ENCODE measurements at places on chromosomes 1 and 21.
A peak's percentile ranks its signal among the peaks of the same experiment; 100 is the strongest.

- no peak for DNase-seq
These were observed 6.8 kb upstream of the EFCAB14 start for GRCh38 chr1:46725736-46726108.

GRCh38 chr1:50836117-50836516 is 124.0 kb downstream of the FAF1 start:
- no peak for DNase-seq

DNA sequence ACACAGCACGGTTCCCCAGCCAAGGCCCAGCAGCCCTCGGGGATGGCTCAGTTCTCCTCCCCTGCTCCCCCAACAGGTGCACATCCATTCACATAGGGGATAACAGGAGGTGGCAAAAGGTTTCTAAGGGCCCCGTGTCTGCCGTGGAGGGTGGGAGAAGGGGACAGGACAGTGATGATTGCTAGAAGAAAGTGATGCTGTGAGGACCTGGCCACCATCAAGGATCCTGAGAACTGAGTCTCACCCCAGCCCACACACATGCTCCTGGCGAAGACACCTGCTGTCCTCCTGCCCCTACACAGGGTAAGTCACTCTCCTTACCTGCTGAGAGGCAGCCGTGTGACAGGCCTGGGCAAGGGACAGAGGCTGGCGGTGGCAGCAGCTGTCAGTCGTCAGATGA is 54.5 kb downstream of the GNG4 start:
- DNase-seq, result no peak

GRCh38 chr1:111732718-111733117 is 6.5 kb downstream of the INKA2 start:
- DNase-seq, result no peak

DNA sequence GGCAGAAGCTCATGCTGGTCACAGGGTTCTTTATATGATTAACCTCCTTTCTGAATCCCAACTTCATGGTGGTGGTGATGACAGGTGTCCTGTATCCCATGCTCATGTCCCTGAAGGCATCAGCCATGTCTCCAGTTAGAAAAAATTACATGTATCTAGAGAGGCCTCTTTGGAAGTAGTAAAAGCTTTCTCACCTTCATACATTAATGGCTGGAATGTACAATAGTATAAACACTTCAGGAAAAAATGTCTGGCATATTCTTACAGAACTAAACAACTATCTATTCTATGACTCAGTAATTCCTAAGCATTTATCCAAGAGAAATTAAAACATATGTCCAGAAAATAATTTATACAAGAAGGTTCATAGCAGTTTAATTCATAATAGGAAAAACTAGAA is 34.0 kb downstream of the ADAM30 start:
- no peak for DNase-seq

DNA sequence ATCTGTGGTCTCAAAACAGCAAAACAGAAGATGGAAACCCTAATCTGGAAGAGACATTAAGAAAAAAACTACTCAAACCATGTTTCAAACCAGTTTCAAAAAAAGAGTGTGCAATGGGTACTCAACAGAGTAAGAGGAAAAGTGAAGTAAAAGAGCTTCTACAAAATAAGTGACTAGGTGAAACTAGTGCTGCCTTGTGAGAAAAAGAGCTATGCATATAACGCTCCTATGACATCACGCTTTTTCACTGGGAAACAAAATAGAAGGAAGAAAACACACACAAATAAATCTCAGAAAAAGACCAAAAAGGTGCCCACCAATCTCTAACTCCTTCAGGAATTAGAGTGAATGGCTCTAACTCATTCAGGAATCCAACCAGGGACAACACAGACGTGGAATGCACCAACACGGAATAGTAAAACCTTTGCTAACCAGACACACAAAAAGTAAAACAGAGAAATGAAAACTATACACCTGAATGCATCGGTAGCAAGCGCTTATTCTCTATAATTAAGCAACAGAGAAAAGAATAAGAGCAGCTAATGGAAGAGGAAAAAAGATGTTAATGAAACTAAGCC is 1.3 kb downstream of the FOXJ3 start:
- peak; percentile 33 for DNase-seq

DNA sequence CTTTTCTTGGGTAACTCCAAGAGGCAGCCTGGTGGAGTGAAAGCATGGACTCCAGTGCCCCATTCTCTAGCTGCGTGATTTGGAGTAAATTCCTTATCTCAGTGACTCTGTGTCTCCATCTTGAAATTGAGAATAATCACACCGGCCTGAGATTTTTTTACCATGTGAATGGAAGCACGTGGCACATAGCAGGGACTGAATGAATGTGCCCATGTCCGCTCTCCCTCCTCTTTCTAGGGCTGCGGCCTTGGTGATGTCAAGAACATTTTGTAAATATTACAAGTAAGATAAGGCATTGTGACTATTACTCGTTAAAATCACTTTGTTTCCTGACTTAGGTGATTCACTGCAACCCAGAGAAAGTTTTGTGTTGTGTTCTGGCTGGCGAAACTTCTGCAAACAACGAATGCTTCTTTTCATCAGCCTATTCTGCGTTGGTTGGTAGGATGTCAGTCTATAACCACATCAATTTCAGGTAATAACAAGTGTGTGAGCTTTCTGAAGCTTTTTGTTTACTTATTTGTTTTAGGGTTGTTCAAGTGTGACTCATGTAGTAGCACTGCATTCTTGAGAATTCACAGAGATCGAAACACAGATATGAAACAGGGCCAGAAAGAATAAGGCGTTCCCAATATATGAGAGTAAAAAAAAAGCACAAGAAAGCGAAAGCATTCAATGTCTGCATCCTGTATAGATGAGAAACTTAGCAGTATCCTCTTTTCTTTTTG is 135.7 kb upstream of the SLC45A1 start:
- peak; percentile 90 for DNase-seq

GRCh38 chr1:93440706-93441105 is 7.2 kb upstream of the FNBP1L start:
- no peak for DNase-seq

DNA sequence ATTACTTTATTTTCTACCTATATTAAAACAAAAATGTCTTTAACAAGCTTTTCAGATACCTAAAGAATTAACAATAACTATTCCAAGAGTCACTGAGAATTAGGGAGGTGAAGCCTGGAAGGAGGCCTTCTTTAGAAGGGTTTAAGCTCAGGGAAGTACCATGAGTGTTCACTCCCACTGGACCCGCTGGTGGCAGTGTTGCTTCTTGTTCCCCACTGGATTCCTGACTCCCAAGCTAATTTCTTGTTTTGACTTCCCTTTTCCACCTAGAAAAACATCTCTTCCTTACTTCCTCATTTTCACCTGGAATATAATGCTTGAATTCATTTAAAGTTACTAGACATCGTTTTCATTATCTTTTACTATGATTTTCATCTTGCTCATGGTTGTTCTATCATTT is 264.2 kb downstream of the HMCN1 start:
- DNase-seq, result peak; percentile 34

- DNase-seq, result no peak
These were observed 133.7 kb upstream of the RUNX3 start for GRCh38 chr1:25063591-25064416.

GRCh38 chr1:147622731-147623130 is 47.6 kb downstream of the ACP6 start:
- no peak for DNase-seq

GRCh38 chr21:42509244-42509643 is 4.4 kb upstream of the SLC37A1 start:
- DNase-seq, result peak; percentile 25

GRCh38 chr1:181095763-181096184 is 7.3 kb downstream of the IER5 start:
- no peak for DNase-seq

DNA sequence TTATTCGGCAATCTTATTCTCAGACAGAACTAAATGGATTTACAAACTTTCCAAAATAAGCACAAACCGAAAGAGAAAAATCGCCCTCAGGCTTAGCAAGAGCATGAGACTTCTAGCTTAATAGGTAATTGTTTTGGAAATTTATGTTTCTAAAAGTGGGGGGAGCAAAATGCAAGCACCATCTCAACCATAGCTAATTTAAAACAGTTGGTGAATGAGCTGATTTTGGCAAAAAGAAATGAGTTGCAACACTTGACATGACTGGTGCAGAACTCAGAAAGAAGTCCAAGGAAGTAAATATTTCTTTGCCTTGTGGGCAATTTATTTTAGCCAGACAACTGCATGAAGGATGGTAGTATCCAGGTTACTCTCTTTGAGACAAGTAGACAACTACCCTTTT is 71.5 kb upstream of the PTGFR start:
- no peak for DNase-seq

DNA sequence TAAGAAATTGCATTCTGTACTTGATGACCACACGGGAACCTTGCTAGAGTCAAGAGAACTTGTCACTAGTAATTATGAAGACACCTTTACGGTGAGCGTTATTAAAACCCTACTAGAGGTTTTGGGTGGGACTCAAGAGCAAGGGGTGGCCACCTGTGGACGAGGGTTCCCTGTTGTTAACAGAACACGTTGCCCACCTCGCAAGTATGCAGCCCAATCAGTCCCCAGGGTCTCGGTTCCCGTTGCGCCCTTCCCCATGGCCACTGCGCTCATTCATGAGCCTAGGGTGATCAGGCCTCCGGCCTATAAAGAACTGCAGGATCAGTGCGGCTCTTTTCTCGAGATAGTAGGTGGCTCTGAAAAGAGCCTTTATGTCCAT is 30.2 kb upstream of the RNF187 start:
- no peak for DNase-seq

GRCh38 chr1:201883786-201884185 is 4.9 kb upstream of the SHISA4 start:
- peak; percentile 68 for DNase-seq

- DNase-seq, result peak; percentile 74
These were observed 34.0 kb upstream of the BACE2 start for GRCh38 chr21:41133874-41134522.

DNA sequence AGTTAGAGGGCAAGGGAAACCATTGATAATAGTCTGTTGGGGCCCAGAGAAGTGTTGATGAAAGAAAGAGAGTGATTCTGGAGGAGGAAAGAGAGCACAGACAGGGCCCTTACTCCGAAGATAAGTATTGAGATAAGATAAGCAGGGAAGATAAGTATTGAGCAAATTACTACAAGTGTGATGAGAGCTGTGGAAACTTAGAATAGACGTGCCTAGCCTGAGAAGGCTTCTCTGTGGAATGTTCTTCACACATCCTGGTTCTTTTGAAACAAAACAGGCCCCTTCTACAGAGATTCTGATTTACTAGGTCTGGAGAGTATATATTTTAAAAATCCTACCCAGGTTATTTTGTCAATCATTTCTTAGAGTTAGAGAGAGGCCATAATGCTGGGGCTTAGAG is 26.4 kb downstream of the FNBP1L start:
- DNase-seq, result no peak

GRCh38 chr1:36738245-36738644 is 255.5 kb upstream of the CSF3R start:
- DNase-seq, result no peak

- DNase-seq, result no peak
These were observed 149.7 kb downstream of the LYPLAL1 start for GRCh38 chr1:219323426-219323825.

All from dermis blood vessel endothelial cell (primary cell).